Substantia nigra (tissue), 51 donors: ENCODE measurements at places on chromosomes 12 and 14.

- DNase-seq, result no peak
Observed at GRCh38 chr12:96988919-96989318, 81.9 kb downstream of the NEDD1 start.

DNA sequence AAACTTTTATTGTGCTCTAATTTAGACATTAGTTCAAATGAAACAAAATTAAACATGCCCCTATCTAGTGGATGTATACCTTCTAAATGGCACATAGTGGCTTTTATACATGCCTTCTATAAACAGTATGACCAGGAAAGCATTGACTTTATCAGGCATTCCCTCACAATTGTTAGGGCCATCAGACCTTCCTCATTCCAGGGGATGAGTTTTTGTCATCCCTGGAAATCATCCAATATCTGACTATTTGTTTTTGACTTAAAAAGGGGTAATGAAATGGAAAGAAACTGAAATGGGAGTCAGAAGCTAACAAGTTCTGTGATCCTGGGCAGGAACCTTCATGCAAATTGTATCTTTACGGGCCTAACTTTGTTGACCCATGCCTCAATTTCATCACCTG is 58.0 kb downstream of the BICDL1 start:
- DNase-seq, result no peak

DNA sequence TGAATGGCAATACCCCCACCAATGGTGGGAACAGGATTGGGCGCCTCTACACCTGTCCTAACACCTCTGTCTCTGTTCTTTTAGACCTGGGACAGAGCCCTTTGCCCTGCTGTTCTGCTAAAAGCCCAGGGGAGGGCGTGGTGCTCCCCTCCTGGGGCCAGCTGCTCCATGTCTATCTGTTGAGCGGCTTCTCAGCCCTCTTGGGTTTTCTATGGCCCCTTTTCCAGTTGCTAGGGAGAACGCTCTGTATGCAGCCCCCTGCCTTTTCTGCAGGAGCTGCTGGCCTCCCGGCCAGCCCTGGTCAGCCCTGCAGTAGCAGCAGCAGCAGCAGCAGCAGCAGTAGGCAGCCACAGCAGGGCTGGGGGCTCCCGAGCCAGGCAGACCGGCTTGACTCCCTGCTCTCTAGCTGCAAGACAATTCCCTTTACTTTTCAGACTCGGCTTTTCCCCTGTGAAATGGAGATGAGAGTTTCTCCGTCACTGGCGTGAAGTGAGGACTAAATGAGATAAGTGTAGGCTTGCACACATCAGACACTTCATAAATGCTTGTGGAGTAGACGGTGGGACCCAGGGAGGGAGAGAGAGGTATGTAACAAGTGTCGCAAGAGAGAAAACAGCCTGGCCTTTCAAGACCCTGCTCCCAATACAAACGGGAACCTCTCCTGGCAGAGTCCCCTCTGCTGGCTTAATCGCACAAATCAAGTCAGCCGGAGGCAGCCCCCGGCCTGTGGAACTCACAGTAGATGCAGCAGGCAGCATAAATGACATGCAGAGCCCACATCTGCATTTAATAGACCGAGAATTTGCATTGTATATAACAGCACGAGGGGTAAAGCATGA is 1.0 kb downstream of the RTL1 start:
- no peak for DNase-seq

DNA sequence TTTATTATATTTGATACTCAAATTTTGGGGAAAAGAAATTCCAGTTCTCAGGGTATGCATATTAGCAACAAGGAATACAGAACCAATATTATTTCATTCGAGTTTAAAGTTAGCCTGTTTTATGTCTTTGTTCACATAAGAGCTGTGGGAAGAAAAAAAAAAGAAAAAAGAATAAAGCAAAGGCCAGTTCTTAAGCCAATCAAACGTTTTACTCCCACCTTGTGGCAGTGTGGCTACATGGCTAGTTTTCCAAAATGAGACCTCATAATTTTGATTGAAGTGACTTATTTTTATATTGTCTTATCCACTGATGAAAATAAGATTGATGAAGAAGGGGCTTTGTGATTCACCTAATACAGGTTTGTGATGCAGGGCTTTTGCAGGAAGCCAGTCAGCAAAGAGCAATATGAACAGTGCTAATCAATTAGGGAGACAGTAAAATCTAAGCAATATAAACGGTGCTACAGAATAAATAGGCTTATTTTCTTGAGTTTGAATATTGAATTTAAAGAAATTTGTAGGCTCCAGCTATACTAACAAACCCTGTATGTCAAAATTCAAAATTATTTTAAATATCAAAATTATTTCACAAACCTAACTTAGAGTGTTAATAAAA is 624.1 kb upstream of the FOXG1 start:
- no peak for DNase-seq

GRCh38 chr12:57229046-57229633 is 371 bp upstream of the SHMT2 start:
- DNase-seq, result no peak

DNA sequence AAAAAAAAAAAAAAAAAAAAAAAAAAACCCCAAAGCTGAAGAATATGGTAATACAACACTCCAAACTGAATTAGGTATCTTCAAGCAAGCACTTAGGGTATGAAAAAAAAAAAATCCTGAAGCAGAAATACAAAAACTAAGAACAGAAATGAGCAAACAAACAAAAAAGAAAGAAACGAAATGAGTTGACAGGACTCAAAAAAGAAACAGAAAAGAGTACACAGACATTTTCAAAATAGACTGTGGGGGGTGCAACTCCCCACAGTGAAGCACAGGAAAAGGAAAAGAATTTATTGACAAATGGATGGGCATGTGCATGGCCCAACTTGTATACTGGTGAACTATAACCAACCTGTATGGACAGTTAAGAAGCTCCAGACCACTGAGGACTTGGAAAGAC is 24.6 kb downstream of the RPS6KA5 start:
- DNase-seq, result no peak

DNA sequence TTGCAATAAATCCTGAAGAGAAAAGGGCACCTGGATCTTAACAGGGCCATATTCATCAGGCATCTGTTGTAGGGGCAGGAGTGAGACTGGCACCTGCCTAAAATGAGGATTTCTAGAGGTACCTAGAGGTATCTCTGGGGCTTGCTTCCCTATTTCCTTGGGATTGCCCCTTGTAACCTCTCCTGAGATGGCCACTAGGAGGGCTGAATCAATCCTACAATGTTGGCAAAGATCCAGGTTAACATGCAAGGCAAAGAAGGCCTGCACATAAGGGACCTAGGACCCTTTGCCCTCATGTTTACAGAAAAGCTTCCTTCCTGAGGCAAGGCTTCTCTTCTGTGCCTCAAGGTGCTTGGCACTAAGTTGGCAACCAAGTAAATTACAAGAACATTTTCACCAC is 25.8 kb upstream of the CLEC4E start:
- DNase-seq, result no peak

GRCh38 chr12:2125651-2126522 is 73.1 kb downstream of the CACNA1C start:
- DNase-seq, result no peak

DNA sequence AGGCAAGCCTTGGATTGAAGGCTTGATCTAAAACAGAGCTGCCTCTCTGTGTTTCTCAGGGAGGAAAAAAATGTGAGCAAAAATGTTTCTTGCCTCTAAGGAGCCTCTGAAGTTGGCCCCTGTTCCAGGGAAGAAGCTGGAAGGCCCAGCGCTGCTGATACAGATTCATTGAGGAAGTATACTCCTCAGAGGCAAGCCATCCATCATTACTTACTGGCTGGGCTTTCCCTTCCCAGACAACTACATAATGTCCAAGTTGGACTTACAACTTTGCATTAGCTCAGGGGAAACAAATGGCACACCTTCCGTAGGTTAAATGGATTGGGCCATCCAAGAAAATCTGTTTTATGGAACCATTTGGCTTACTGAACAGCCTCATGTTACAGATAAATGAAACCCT is 263.7 kb upstream of the SEL1L start:
- DNase-seq, result no peak

- no peak for DNase-seq
Observed at GRCh38 chr12:14454098-14454907, 88.8 kb downstream of the ATF7IP start.

- no peak for DNase-seq
Observed at GRCh38 chr14:29955087-29955486, 27.4 kb upstream of the PRKD1 start.

- no peak for DNase-seq
Observed at GRCh38 chr14:90784621-90785270, 31.5 kb downstream of the TTC7B start.

DNA sequence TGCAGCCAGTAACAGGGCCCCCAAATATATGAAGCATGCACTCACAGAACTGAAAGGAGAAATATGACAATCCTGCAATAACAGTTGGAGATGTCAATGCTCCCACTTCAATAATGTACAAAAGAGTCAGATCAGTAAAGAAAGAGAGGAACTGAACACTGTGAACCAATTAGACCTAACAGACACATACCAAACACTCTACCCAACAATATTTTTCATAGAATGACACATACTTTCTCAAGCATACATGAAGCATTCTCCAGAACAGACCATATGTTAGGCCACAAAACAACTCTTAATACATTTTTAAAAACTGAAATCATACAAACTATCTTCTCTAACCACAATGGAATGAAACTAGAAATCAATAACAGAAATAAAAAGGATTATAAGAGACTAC is 80.2 kb downstream of the ELK3 start:
- DNase-seq, result no peak

DNA sequence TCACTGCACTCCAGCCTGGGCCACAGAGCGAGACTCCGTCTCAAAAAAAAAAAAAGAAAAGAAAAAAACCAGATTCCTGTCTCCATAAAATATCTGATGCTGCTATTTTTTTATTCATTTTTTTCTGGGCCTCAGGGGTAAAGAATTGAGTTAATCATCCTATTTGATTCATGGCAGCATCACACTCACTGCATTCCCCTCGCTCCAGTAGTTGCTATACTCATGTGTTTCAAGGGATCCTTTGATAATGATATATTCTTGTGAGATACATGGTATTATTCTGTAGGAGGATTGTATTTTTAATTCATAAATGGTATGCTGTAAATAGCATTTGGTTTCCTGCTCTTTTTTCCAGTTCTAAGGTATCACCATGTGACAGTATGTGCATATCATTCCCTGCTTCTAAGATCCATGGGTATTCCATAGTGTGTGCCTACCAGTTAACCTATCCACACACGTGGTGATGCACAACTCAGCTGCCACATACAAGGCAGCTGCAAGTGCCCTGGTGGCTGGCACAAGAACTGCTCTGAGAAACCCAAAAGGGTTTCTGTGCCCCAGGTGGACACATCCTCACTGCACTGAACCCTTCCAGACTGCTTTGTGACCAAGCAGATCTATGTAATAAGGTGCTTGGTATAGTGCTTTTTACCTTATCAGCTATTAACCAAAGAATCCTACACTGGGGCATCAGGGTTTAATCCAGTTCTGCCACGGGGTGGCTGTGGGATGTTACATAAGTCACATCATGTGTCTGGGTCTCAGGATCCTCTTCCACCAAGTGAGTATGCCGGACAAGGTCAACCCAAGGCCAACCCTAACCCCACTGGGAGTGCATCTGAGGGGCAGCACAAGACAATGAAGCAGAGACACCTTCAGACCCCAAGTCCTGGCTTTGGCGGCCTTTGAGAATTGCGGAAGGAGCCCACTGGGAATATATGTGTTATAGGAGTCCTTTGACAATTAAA is 74.6 kb downstream of the ZFP36L1 start:
- no peak for DNase-seq

DNA sequence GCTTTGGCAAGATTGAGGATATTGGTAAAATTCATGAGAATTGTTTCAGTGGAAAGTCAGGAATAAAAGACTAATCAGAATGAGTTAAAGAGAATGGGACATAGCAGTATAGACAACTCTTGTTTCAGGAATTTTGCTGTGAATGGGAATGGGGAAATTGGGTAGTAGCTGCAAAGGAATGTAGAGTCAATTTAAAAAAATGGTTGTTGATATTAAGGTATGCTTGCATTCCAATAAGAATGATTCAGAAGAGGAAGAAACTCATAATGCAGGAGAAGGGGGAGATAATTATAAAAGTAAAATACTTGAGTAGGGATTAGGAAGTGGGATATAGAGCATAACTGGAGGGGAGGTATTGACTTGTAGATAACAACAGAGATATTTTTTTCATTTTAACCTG is 40.7 kb downstream of the MNAT1 start:
- no peak for DNase-seq

DNA sequence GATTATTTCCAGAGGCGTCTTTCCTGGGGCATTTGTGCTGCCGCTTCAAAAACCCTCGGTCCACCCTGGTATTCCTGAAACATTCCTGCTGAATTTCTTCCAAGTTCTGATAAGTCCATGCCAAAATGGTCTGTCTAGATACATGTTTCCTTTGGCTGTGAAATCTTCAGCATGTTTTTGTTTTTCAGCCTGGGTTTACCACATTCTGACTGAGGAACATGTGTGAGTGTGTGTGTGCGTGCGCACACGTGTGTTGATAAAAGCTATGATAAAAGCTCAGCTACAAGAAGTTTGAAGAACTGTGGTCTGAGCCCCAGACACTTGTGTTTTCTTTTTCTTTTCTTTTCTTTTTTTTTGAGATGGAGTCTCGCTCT is 22.4 kb downstream of the ANKRD9 start:
- no peak for DNase-seq

GRCh38 chr12:101877806-101878242 is 444 bp downstream of the DRAM1 start:
- no peak for DNase-seq

DNA sequence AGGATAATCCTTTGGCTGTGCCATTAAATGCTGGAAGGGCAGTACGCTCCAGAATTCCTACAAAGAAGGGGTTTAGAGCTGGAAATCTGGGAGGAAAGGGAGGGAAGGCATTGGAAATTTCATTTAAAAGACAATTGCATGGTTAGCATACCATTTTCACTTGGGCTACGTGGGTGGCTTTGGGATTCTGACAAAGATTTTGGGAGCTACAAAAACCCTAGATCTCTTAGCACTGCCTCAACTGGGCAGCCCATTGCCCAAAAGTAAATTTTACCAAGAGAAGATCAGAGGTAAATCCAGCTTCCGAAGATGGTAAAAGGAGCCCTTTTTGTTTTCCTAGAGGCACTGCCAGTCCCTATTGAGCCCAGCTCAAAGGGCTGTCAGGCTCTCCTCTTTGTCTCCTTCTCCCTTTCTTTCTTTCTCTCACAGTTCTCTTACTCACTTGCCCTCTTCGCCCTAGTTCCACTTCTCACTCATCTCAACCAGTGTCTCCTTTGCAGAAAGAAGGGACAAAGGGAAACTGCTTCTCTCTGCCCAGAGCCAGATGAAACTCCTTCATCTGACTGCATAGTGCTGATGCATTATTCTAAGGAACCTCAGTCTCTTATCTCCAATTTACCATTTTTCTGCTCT is 125.4 kb upstream of the PLEKHA5 start:
- DNase-seq, result no peak

GRCh38 chr14:25007832-25008231 is 42.1 kb downstream of the STXBP6 start:
- DNase-seq, result no peak

GRCh38 chr12:44245932-44246331 is 410.1 kb downstream of the TMEM117 start:
- no peak for DNase-seq

DNA sequence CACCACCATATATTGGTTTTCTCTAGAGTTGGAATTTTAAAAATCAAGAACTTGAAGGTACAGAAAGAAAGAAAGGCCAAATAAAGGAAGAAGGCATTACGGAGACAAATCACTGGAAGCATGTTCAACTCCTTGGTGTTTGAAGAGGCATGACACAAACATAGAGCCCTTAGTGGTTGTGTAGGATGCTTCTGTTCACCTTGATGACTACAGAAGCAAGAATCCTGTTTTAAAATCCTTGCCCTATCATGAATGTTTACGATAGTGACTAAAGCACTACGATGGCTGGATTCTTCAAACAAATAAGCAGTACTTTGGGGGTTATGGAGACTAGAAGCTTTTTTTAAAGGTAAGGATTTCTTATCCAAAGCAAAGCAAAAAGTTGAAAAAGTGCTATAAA is 10.3 kb upstream of the ISM2 start:
- DNase-seq, result no peak
